ENCODE measurements at places on chromosomes 2 and 18. TPM values are rescaled to one million over a fixed set of nuclear protein-coding genes. Genes with fewer than 3 reads are reported as not detected.

The SLC5A7 gene
- total RNA-seq = not detected

The MAPK4 gene
- total RNA-seq = not detected

GRCh38 chr2:217244815-217245214 is 385.0 kb upstream of the TNP1 start:
- no peak for DNase-seq

DNA sequence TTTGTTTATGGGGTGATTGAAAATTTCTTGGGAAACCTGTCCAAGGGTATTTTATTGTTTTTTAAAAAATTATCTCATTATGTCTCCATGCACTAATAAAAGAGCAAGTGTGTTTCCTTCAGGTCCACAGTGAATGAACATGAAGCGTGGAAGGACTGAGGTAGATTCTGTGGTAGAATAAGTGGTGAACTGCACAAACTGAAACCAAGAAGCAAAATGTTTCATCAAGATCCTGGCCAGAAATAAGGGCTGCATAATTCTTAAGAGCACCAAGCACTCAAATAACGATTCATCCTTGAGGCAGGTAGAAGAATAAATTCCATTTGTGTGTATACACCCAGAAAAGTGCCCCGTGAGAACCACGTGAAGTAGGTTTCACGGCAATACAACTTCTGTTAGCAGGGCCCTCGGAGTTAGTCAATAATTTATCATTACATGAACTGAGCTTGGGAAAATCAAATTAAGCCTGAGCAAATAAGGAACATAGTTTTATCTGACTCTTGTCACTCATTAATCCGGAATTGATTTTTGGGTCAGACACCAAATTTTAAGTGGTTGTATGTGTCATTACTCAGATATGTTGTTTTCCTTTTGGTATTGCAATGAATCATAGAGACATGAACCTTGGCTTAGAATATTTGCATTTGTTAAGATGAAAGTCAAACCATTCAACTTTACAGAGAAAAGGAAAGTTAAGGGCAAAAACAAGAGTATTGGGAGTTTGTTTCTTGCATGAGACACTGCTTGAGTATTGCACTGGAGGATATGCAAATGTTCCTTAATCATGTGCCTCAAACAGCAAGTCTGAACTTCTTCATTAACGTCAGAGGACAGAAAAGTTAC is 472.6 kb upstream of the NETO1 start:
- DNase-seq = no peak

DNA sequence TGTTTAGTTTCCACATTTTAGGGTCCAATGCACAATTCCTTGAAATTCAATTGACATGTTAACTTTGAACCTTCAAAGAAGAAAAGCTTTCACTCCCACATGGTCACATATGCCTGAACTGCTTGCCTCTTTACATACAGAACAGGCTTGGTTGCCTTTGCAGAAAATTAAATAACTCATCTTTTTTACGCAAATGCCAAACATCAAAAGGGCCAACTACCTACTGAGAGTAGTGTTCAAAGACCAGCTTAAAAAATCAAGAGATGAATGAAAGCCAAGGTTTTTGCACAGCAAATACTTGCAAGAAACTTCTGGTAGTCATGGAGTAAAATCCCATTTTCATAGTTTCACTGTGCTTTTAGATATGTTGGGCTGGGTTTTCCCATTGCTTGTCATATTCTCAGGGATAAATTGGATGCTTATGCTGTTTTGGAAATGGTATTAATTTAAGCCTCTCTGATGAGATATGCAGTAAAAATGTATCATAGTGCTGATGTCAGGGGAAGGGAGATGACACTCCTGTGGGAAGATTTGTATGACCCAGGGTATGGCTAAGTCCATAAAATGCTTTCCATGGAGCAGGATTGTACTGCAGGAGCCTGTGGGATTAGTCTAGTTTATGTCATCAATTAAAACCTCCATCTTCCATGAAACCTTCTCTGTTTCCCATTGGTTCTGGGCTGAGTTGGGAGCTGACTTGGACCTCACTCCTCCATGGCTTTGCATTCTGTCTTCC is 60.6 kb upstream of the DARS1 start:
- no peak for DNase-seq

GRCh38 chr2:203361922-203362321 is 33.7 kb downstream of the ABI2 start:
- no peak for DNase-seq

DNA sequence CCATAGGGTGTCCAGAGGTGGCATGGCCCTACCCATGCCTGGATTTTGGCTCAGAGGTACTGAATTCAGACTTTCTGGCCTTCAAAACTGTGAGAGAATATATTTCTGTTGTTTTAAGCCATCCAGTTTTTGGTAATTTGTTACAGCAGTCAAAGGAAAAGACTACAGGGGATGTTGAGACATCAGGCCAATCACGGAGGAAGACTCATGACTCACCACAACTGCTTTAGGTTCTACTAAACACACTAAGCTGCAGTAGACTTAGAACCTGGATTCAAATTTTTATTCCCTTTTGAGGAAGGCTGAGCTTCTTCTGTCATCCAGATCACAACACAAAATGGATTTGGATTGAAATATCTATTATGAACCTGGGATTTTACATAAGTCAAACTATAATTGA is 12.0 kb upstream of the C2orf66 start:
- no peak for DNase-seq

DNA sequence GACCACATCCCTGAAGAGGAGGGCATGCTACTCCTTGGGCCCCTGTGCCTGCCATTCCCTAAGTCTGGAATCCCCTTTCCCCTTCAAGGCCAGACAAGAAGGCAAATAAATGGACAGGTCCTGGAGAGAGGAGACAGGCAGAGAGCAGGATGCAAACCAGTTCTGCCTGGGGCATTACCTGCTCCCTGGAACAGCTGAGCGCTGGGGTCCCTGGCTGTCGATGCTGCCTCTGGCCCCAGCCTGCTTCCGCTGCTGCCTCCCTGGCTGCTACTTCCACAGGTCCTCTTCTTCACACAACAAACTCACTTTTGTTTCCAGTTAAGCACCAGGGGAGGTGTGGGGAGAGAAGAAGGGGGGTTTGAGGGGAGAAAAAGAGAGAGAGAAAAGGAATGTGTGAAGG is 53.1 kb downstream of the SLC4A5 start:
- no peak for DNase-seq

GRCh38 chr2:37663390-37663789 is 8.1 kb downstream of the CDC42EP3 start:
- DNase-seq = no peak

GRCh38 chr18:69659142-69659651 is 258.5 kb downstream of the DOK6 start:
- no peak for DNase-seq

DNA sequence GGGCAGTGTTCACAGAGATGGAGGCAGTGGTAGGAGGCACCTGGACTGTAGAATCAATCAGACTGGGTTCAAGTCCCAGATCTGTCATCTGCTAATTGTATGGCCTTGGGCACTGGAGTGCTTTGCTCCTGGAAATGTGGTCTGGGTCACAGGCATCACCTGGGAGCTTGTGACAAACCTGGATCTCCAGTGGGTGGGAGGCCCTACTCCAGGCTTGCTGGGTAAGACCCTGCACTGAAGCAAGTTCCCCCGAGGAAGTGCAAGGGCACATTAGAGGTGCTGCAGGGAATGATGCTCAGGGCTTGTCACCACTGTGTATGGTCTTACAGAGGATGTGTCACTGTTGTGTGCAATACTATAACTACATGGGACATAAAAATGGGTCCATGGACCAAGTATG is 220.5 kb upstream of the ID2 start:
- no peak for DNase-seq

DNA sequence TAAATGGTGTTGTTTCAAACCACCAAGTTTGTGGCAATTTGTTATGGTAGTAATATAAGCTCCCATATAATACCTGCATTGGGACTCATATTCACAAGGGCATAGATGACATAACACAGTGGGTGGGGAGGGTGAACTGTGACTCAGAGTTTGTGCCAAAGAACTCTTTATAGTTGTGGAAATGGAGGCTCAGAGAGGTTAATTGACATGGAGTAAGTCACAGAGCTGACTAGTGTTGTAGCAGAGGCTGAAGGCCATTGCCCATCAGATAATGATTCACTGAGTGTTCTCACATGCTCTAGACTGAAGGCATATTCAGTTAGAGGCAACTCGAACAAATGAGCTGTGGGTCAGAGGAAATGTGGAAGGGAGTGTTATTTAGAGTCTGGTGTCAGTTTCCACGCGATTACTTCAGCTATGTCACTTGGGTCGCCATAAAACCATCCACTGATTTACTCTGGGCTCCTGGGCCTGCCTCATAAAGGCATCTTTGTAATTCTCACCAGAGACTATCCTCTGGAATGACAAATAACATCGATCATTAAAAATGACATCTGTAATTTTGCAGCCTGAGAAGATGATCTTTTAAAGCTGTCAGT is 264.7 kb downstream of the CCDC85A start:
- DNase-seq = no peak
